HFFc6 (cell line): ENCODE measurements at places on chromosomes 1 and 21.
A peak's percentile ranks its signal among the peaks of the same experiment; 100 is the strongest.

GRCh38 chr1:197911857-197912696 lies 5.1 kb upstream of the LHX9 start:
- DNase-seq: no peak

DNA sequence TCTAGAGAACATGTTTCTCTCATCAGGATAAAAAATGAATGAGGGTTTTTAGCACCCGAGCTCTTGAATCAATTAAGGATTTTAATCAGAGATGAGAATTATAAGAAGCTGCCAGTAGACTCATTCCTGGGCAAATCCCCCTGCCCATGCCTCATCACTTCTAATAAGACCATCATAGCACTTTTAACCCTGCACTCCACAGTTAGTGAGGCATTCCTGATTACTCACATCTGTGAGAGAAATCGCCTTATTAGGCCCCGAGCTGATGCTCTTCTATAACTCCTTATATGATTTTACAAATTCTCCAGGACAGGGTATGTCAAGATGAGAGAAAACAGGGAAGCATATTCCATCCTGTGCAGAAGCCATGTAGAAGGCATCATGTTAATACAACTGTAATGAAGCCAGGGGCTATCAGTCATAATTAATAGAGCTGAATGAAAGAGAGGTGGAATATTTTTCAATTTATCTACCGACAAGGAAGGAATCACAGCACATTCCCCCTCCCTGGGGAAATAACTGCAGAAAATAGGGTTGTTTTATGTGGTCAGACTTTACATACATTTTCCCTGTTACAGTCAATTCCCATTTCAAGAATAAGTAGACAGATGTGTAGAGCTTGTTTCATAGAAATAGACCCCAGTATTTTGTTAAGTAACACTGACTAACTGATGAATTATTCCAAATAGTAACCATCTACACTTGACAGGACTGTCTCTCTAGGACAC lies 272.7 kb downstream of the HHIPL2 start:
- DNase-seq: no peak

DNA sequence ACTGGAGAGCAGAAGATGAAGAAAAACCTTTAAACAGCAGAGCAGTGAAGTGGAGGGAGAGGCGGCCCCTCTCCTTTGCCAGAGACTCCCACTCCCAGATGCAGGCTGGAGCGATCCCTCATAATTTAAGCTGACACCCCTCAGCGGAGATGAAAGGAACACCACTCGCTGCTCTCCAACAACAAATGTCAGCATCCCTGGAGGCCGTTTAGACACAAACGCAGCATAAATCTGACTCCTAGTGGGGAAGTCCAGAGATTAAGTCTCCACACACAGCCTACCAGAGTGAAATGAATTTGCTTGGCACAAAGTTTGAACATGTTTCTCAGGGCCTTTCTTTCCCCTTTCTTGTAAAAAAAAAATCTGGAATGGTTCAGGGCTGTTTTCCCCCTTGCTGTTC lies 137.8 kb downstream of the LMX1A start:
- no peak for DNase-seq

DNA sequence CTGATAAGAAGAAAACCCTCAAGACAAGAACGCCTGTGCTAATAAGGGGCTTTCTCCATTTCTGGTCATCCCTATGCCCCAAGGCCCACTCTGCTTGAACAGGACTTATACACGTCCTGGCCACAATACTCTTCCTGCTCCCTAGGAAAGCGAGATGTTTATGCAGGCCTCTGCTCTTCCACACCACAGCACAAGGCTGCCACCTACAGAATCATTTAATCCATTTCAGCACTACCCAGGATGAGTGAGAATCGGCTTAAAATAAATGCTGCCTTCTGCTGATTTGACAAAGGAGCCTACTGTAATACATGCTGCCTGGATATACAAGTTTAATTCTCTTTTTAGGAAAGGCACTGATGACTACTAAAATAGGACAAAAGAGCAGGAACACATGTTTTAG lies 29.4 kb downstream of the FRRS1 start:
- peak; percentile 51 for DNase-seq

DNA sequence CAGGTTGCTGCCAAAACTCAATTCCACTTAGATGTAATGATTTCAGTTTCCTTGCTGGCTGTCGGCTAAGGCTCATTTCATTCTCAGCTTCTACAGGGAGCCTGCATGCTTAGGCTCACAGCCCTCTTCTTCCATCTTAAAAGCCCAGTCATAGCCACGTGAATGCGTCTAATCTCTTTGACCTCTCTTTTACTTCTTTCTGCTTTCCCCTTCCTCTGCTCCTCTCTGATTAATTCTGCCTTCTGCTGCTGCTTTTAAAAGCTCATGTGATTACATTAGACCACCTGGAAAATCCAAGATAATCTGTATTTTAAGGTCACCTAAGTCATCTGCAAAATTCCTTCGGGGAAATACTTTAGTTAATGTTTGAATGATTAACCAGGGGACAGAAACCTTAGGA lies 812.8 kb upstream of the BRINP3 start:
- no peak for DNase-seq

GRCh38 chr1:65840683-65841082 lies 48.0 kb downstream of the PDE4B start:
- DNase-seq: no peak

- DNase-seq: no peak
Measured at GRCh38 chr1:76136894-76137293, 62.3 kb downstream of the ST6GALNAC3 start.

- no peak for DNase-seq
Measured at GRCh38 chr1:156504438-156504813, 3.9 kb upstream of the MEF2D start.

GRCh38 chr21:22174746-22175145 lies 1176.5 kb downstream of the NCAM2 start:
- no peak for DNase-seq

GRCh38 chr1:204357551-204358490 lies 1.9 kb downstream of the PLEKHA6 start:
- DNase-seq: no peak

DNA sequence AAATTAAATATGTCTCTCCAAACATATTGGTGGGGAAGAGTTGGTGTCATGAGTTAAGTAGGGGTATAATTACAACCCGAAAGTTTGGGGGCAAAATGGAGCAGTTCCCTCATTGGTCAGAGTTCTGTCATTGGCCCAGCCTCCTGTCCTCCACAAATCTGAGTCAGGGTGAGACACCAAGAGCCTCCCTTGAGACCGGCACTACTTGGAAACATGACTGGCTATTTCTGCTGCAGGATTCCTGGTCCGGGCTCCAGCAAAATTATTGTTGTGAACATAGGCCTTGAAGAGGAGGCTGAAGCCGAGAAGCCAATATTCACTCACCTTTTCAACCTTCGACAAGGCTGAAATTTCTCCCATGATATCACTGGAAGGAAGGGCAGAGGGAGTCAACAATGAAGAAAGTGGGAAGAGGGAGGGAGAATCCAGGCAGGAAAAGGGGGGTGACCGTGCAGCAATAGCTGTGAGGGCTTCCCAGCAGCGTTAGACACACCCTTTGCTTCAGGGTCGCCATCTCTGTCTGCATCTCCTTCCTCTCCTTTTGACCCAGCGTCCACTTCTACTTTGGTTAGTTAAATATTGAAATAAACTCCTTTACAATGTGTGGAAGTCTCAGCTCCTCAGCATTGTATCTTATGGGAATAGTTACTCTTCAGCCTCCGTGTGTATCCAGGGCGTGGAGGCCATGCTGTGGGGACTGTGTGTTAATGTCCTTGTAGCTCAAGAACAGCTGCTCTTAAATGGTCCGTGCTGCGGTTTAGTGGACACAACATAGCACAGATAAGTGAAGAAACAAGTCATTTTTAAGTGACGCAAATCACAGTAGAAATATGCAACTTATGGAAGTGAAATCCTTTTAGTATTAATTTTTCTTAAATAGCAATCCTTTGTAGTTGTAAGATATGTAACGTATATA lies 307.4 kb downstream of the DISC1 start:
- no peak for DNase-seq

- DNase-seq: peak; percentile 19
Measured at GRCh38 chr1:178371235-178371634, 125.5 kb downstream of the CLEC20A start.

DNA sequence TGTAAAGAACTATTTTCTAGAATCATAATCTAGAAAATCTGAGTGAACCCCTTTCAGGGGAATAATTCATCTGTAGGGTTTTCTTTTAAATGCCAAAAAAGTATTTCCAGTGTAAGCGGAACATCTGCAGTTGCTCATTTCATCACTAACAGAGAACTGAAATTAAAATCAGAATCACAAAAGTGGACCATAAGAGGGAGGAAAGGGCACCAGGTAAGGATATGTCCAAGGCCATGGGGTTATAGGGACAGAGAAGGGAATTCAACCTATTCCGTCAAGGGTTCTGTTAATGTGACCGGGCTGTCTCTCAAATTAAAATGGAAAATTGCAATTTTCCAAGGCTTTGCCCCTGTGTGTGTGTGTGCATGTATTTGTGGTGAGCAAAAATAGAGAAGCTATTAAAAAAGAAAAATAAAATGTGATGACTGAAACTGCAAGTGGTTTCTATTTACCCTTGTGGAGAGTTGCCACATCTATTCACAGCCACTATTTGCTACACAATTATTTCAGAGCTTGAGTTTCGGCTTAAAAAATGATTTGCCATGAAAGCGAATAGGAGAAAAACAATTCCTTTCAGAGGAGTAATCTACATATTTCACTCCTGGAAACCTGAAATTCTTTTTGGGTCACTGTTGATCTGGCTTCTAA lies 53.1 kb downstream of the APP start:
- DNase-seq: no peak

DNA sequence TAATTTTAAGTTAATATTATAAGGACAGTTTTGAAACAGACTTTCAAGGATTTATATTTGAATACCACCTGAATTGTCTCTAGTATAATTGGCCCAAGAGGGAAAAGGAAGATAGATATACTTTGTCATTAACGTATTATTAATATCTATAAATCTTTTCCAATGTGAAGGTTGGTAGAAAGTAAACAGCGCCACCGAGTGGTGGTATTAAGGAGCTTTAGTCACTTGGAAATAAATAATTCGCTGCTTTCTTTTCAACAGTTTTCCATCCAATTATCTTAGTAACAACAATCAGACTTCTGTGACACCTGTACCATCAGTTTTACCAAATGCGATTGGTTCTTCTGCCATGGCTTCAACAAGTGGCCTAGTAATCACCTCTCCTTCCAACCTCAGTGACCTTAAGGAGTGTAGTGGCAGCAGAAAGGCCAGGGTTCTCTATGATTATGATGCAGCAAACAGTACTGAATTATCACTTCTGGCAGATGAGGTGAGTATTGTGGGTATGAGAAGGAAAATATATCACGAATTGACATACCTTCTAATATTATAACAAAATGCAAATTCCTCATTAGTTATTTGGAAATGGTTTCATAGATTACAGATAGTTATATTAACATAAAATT lies 37.7 kb downstream of the SH3GLB1 start:
- peak; percentile 11 for DNase-seq

DNA sequence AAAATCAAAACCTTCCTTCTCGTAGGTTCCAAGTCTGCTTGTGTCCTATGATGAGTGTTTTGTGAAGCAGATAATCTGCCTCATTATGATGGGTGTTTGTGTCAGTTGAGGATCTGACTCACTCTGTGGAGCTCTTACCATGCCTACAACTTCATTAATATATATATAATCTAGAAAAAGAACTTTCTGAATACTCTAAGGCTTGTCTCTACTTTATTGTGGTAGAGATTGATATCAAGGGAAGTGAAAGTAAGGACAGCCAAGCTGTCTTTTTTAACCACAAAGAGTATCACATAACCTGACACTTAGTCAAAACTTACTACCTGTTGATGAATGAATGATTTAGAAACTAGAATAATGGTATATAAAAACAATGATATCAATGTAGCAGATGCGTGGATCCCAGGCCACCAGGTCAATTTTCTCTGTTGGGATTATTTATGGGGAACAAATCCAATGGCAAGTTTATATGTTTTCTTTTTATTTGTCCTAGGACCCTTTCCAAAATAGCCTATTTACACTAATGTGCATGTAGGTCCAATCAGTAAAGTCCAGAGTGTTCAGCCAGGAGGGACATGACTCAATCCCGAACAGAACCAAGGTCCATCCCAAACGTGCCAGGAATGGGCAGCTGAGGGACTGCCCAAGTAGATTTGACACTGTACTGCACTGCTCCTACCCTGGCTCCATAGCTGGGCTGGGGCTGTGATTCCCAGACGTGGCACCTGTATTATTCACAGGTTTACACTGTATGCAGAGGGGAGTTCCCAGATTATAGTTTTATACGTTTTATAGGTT lies 182.3 kb upstream of the GREM2 start:
- DNase-seq: no peak

GRCh38 chr21:29164323-29164942 lies 34.0 kb downstream of the MAP3K7CL start:
- peak; percentile 76 for DNase-seq

- DNase-seq: no peak
Measured at GRCh38 chr1:178646821-178647220, 78.2 kb upstream of the RALGPS2 start.

GRCh38 chr1:235206533-235207208 lies 45.6 kb upstream of the RBM34 start:
- DNase-seq: no peak

GRCh38 chr1:159826441-159827101 lies at the start of gene SLAMF8:
TSS of gene SLAMF8 (plus strand) at chr1:159826873. CDS start at chr1:159826899, 26 bp downstream.
- DNase-seq: no peak

GRCh38 chr1:113405573-113405972 lies 15.3 kb downstream of the MAGI3 start:
- no peak for DNase-seq

- no peak for DNase-seq
Measured at GRCh38 chr1:40478276-40478675, 1.2 kb downstream of the ZFP69 start.

DNA sequence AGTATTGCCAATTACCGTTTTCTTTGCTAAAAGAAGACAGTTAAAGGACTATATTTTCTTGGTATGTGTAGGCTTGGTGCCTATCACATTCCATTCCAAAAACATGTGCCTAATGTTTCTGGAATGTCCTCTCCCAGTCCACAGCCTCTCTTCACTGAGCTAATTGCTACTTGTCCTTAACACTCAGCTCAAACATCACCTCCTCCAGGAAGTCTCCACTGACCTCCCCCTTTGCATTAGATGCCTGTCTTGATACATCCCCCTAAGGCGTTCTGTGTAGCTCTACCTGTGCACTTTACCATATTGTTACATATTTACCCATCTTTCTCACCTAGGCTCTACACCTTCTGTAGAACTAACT lies 195.6 kb upstream of the CAMK1G start:
- DNase-seq: peak; percentile 53

DNA sequence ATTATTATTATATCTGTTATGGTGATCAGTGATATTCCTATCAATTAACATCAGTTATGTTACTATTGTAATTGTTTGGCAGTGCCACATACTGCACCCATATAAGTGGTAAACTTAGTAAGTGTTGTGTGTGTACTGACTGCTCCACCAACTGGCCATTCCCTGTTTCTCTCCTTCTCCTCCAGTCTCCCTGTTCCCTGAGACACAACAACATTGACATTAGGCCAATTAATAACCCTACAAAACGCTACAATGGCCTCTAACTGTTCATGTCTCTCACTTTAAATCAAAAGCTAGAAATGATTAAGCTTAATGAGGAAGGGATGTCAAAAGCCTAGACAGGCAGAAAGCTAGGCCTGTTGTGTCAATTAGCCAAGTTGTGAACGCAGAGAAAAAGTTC lies 6.6 kb upstream of the THRAP3 start:
- peak; percentile 29 for DNase-seq

- DNase-seq: no peak
Measured at GRCh38 chr21:45617021-45617921, 26.3 kb upstream of the PCBP3 start.

- DNase-seq: peak; percentile 58
Measured at GRCh38 chr1:7526196-7526866, 244.8 kb upstream of the VAMP3 start.

- no peak for DNase-seq
Measured at GRCh38 chr1:98410082-98410481, 251.4 kb upstream of the SNX7 start.
